Esophagus squamous epithelium (tissue), 5 donors: ENCODE measurements at places on chromosomes 3 and 15. TPM values are rescaled to one million over a fixed set of nuclear protein-coding genes. Genes with fewer than 3 reads are reported as not detected.

- no peaks in the 10 kb centered on the region for H3K4me1 ChIP-seq
- no peaks in the 10 kb centered on the region for H3K27me3 ChIP-seq
- no peak overlapping the region for H3K4me3 ChIP-seq
Observed at GRCh38 chr15:31171731-31172130, 70.2 kb upstream of the TRPM1 start.

The DYNLT2B gene
- total RNA-seq = 6.6 TPM

GRCh38 chr3:132222868-132223538 is 94.2 kb upstream of the ACP3 start:
- no peaks in the 10 kb centered on the region for H3K36me3 ChIP-seq
- no peak for DNase-seq
- no peaks in the 10 kb centered on the region for H3K27me3 ChIP-seq
- H3K4me1 ChIP-seq = peaks cover 48% of the 10 kb centered on the region
- H3K27ac ChIP-seq = peak overlapping the region; percentile 34

DNA sequence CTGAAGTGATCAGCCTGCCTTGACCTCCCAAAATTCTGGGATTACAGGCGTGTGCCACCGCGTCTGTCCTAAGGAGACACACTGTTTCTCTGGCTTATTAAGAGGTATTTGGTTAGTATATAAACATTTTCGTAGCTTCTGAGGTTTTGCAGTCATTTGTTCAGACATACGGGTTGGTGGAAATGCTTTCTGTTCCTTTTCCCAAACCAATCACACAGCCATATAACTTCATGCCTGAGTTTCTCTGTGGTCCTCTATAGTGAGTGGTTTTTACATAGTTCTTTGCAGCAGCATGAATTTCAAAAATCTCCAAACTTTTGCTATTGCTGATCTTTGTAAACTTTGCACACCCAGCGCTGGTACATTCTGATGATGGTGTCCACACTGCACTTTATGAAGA is 100.5 kb downstream of the AKAP13 start:
- H3K4me1 ChIP-seq = peaks cover 88% of the 10 kb centered on the region
- H3K27me3 ChIP-seq = no peaks in the 10 kb centered on the region
- H3K27ac ChIP-seq = no peak overlapping the region
- H3K36me3 ChIP-seq = no peaks in the 10 kb centered on the region
- H3K4me3 ChIP-seq = no peak overlapping the region

DNA sequence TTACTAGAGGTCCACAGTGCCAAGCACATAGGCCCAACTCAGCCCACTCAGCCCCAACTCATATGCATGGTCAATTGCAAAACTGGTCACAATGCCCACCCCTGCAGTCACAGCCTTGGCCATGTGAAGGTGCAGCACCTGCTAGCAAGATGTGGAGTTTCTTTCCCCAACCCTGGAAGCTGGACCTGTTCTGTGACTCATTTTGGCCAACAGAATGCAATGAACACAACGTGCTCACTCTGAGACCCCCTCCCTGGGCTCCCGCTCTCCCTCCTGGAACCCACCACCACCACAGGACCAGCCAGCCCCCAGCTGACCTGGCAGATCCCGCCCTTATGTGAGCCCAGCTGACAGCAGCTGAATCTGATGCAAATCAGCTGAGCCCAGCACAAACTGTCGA is 34.4 kb downstream of the ALDH1L1 start:
- no peak for DNase-seq
- H3K4me3 ChIP-seq = no peak overlapping the region
- no peak overlapping the region for H3K27ac ChIP-seq

DNA sequence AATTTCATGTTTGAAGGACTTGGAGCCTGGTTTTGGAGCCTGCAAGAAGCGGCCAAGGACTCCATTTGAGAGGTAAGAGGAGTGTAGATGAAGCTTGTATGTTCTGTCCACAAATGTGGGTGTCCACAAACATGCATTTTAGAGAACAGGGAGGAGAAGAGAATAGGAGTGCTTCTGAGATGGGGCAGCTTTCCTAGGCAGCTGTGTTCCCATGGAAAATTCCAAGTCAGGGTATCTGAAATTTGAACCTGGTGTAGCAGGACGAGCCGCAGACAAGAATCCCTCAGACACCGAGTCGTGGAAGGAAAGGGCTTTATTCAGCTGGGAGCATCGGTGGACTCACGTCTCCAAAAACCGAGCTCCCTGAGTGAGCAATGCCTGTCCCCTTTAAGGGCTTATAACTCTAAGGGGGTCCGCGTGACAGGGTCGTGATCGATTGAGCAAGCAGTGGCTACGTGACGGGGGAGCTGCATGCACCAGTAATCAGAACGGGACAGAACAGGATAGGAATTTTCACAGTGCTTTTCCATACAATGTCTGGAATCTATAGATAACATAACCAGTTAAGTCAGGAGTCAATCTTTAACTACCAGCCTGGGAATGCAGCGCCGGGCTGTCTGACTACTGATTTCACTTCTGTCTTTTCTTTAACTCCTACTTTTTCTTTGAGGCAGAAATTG is 71.4 kb upstream of the WDR72 start:
- H3K27ac ChIP-seq = no peak overlapping the region
- H3K27me3 ChIP-seq = no peaks in the 10 kb centered on the region
- H3K36me3 ChIP-seq = no peaks in the 10 kb centered on the region
- no peak overlapping the region for H3K4me3 ChIP-seq
- no peaks in the 10 kb centered on the region for H3K4me1 ChIP-seq

The RASGRP1 gene
- total RNA-seq = 16.0 TPM

DNA sequence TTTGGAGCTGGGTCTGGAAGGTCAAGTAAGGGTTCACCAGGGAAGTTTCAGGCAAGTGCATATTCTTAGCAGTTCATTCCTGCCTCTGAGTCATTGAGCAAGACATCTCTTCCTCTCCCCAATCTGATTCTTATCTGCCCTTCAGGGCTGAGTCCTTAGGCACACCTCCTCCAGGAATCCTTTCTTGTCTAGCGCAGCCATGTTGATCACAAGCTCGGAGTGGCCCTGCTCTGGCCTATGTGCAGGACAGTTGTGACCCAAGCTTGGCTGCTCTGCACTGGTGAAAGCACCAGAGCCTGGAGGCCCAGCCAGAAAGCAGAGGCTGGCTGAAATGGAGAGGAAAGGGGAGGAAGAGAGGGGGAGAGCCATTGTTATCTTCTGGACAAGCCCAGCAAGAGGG is 30.9 kb upstream of the MRPS22 start:
- H3K27ac ChIP-seq = no peak overlapping the region
- no peaks in the 10 kb centered on the region for H3K27me3 ChIP-seq
- no peak overlapping the region for H3K4me3 ChIP-seq
- H3K4me1 ChIP-seq = no peaks in the 10 kb centered on the region

DNA sequence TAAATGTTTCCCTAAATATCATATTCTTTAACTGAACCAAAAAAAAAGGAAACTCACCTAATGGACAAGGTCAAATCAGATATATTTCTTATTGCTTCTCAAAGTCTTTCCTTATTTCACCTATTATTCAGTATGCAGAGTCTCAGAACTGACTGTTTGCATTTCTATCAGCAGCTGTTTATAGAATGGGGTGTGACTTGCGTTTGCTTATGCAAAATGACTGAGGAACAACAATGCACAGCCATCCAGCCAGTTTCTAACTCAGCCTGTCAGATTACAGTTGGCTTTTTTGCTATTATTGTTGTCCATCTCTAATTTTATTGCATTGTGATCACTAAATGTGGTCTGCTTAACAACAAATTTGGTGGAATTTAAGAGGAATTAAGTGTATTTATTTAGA is 40.7 kb downstream of the RAB27A start:
- H3K36me3 ChIP-seq = no peaks in the 10 kb centered on the region
- H3K27me3 ChIP-seq = no peaks in the 10 kb centered on the region
- H3K4me1 ChIP-seq = peaks cover 35% of the 10 kb centered on the region
- no peak overlapping the region for H3K4me3 ChIP-seq
- DNase-seq = no peak

GRCh38 chr15:39854161-39854560 is 65.9 kb downstream of the GPR176 start:
- no peak for DNase-seq
- no peak overlapping the region for H3K4me3 ChIP-seq
- no peaks in the 10 kb centered on the region for H3K36me3 ChIP-seq
- H3K27me3 ChIP-seq = no peaks in the 10 kb centered on the region
- H3K4me1 ChIP-seq = no peaks in the 10 kb centered on the region
- H3K27ac ChIP-seq = no peak overlapping the region

The SLC15A2 gene
- total RNA-seq = 4.0 TPM

- no peak overlapping the region for H3K4me3 ChIP-seq
- no peaks in the 10 kb centered on the region for H3K27me3 ChIP-seq
- H3K4me1 ChIP-seq = no peaks in the 10 kb centered on the region
- no peak overlapping the region for H3K27ac ChIP-seq
- no peaks in the 10 kb centered on the region for H3K36me3 ChIP-seq
- no peak for DNase-seq
Observed at GRCh38 chr3:32961189-32961715, 9.8 kb downstream of the CCR4 start.

The TEX55 gene
- total RNA-seq = not detected

The CLRN1 gene
- total RNA-seq = not detected

DNA sequence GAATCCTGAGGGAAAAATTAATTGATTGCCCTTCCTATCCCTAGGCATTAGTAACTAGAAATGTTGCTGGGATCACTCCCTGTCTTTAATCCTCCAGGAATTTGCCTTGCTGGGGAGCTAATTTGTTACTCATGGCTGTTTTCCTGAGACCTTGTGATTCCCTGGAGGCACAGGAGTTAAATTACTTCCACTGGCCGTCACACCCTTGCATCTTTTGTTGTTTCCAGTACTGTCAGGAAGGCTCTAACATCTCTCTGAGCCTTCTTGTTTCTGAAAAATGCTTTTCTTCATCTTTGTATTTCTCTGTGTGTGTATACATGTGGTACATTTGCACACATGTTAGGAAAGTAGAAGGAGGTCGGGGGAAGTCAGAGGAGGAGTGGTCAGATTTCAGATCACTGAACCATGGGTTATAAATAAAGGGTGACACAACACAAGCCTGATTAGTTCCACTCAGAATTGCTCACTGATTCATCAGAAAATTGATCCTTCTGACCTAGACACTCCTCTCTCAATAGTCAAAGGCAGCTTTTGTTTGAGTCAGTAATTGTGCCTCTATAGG is 23.5 kb upstream of the LRRFIP2 start:
- no peaks in the 10 kb centered on the region for H3K27me3 ChIP-seq
- H3K4me3 ChIP-seq = no peak overlapping the region
- H3K27ac ChIP-seq = peak overlapping the region; percentile 31

The ZNF660 gene
- total RNA-seq = 0.59 TPM
